ENCODE measurements at places on chromosomes 6 and 20. TPM values are rescaled to one million over a fixed set of nuclear protein-coding genes. Genes with fewer than 3 reads are reported as not detected.

Gene GABBR1
- total RNA-seq, result 4.3 TPM

Gene CALHM5
- total RNA-seq, result 0.40 TPM

DNA sequence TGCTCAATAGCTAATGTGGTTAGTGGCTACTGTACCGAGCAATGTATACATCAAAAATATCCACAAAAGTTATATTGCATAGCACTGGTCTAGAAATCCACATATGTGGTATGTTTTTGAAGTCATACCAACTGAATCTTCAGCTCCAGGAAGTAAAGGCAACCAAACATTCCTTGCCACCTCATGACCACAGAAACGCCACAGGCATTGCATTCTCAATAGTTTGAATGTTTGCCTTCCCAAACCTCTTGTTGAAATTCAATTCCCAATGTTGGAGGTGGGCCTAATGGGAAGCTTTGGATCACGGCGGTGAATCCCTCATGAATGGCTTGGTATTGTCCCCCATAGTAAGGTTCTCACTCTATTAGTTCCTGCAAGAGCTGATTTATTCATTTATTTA is 18.2 kb upstream of the ZNF391 start:
- DNase-seq, result no peak

DNA sequence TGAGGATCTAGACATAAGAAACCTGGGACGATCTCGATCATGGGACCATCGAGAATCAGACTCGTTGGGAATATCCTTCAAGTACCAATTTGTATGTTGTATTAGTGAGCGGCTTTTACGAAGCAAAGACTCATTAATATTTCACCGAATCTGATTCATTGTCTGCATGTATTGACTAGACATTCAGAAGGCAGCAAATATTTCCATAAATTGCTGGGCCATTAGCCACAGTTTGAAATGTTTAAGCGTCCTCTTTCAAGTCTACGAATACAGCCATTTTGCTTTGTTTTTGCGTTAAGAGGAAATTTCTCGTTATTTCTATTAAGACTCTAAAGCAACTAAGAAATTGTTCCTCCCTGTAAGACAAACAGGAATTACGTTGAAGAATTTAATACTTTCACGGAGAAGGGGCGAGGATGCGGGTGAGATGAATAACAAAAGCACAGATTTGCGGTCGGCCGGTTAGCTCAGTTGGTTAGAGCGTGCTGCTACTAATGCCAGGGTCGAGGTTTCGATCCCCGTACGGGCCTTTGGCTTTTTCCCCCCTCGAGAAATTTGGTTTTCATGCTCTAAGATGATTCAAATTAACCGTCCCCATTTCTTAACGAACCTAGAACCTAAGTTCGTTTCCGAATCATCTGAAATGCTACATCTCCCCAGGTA is 18.5 kb downstream of the POM121L2 start:
- no peak for DNase-seq

DNA sequence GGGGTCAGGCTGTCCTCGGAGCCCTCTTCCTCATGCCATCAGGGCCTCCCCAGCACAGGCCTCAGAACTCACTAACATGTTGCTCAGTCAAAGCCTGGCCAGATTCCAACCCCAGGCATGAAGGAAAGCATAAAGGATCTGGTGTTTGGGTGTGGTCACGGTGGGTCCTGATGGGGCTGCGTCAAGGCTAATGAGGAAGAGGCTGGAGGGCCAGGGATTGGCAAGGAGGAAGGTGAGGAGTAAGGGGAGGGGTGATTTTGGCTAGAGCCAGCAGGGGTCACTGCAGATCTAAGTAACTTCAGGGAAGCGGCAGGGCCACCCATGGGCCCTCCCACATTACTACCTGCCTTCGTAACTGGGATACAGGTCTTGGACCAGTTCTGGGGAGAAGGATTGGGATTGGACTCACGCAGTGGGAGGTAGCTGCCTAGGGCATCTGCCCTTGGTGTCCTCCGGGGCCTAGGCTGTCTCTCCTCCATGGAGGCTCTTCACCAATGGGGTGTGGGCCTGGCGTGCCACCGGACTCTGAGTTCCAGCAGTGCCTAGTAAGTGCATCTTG is 36.2 kb upstream of the MRPS18A start:
- DNase-seq, result peak; percentile 63

- peak; percentile 21 for DNase-seq
These were observed 517.3 kb upstream of the PTCHD4 start for GRCh38 chr6:48628316-48628715.

- DNase-seq, result no peak
These were observed 207.3 kb downstream of the COL19A1 start for GRCh38 chr6:70073637-70074036.

DNA sequence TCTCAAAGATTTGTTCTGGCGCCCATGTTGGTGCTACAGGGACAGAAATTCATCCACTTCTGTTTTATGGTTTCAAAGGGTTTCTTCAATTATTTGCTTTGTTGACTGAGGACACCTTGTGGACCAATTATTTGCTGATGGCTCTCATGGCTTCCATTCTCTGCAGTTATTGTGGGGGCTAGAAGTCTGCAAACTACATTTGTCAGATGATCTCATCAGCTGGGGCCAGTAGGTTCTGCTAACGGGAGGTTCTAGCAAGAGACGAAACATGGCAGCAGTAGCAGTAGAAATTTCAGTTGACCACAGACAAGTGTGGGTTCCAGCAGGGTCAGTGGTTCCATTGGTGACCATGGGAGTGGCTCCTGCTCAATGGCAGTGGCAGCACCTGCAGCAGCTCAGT is 72.8 kb upstream of the BLCAP start:
- DNase-seq, result no peak

- peak; percentile 95 for DNase-seq
These were observed 47.5 kb downstream of the CD83 start for GRCh38 chr6:14165091-14165490.

All from renal cortical epithelial cell (primary cell).